ENCODE measurements at places on chromosomes 12 and 14. TPM values are rescaled to one million over a fixed set of nuclear protein-coding genes. Genes with fewer than 3 reads are reported as not detected.

The FICD gene
- 15.5 TPM for total RNA-seq

The TTC9 gene
- total RNA-seq: 9.7 TPM

The KRT82 gene
- not detected for total RNA-seq

The KRT86 gene
- 0.26 TPM for total RNA-seq

The C12orf43 gene
- total RNA-seq: 15.1 TPM

Measured in bronchial epithelial cell (primary cell).